Upper lobe of right lung (tissue), 1 donor: ENCODE measurements at places on chromosomes 5 and 9. TPM values are rescaled to one million over a fixed set of nuclear protein-coding genes. Genes with fewer than 3 reads are reported as not detected.
A peak's percentile ranks its signal among the peaks of the same experiment; 100 is the strongest.

DNA sequence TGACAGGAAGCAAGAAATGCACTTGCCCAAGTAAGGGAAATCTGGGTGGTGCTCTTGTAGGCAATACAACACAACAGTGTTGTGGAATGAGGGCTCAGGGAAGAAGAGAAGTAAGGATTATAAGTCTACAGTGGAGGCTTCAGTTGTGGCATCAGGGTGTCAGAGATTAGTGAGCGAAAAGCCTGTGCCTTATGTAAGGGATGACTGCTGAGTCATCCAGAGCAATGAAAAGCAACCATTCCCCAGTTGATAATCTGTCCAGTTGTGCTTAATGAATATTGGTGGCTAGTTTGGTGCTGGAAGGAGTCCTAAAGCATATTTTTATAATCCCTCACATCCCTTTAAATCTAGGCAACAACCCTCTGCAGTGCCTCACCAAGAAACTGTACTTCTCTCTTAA is 42.0 kb downstream of the FBXO38 start:
- DNase-seq: no peak

ANKRD33B gene
- 6.1 TPM for total RNA-seq

DNA sequence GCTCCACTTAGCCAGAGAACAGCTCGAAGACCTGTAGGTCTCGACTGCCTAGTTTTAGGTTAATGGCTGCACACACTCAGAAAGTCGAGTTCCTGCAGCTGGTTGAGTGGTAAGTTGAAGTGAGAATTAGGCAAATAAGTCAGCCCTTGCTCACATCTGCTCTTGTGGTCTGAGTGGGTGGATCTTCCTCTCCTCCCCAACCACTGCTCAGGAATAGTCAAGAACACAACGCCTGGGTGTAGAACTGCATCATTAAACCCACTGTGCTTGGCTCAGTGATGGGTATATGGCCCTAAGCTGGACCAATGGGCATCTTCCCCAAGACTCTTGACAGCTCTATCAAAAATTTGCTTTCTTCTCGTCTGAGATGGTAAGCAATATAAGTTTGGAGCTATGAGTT is 20.9 kb upstream of the ADAM19 start:
- no peak for DNase-seq

DNA sequence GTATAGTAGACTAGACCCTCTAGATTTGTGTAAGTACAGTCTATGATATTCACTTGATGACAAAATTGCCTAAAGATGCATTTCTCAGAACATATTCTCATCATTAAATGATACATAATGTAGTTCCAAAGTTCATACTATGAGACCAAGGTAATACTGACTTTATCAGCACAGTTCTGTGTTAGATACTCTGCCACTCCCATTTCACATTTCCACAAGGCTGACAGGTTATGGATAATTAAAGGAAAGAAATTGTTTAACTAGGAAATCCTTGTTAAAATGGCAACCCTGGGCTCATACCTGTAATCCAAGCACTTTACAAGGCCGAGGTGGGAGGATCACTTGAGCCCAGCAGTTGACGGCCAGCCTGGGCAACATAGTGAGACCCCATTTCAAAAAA is 33.6 kb downstream of the TYRP1 start:
- DNase-seq: no peak

SLC34A1 gene
- not detected for total RNA-seq

HEMGN gene
- total RNA-seq: not detected

DNA sequence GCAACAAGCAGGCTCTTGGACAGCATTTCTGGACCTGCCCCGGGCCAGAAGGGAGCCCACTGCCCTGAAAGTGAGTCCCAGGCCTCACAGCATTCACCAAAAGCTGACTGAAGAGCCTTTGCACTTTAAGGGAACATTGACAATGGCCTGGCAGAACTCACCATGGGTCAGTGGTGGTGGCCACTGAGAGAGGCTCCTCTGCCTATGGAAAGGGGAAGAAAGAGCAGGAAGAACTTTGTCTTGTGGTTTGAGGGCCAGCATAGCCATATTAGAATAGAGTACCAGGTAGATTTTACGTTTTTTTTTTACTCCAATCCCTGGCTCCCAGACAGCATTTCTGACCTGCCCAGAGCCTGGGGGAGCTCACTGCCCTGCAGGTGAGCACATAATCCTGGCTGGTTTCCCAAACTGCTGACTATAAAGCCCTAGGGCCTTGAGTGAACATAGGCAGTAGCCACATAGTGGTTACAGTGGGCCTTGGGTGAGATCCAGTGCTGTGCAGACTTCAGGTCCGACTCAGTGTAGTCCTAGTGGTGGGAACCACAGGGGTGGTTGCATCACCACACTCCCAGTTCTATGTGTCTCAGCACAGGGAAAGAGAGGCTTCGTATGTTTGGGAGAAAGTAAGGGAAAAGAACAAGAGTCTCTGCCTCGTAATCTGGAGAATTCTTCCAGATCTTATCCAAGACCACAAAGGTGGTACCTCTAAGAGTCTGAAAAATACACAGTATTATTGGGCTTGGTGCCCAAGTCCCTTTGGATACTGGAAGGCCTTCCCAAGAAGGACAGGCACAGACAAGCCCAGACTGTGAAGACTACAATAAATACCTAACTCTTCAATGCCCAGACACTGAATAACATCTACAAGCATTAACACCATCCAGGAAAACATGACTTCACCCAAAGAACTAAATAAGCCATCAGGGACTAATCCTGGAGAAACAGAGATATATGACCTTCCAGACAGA is 89.5 kb downstream of the TSSK1B start:
- DNase-seq: no peak

- no peak for DNase-seq
These were observed 14.3 kb downstream of the PHF2 start for GRCh38 chr9:93590609-93591234.

GRCh38 chr5:107424491-107424890 is 246.2 kb downstream of the EFNA5 start:
- no peak for DNase-seq

SH3RF2 gene
- total RNA-seq: 12.4 TPM

DNA sequence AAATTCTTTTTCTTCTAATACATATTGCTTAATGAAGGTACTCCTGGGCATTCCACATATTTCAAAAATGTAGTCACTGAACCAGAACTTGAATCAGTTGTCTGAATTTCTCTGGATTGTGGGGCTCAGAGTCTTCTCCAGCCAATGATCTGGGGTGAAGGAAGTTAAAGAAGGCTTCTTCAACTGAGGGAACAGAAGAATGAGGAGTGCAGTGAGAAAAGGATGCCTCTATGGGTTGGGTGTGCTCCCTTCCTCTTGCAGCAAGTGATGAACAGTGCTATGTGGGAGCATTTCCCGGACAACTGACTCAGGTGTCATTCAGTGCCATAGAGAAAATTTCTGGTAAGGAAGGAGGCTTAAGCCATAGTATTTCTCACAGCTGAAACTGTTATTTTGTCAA is 7.9 kb downstream of the LNPEP start:
- DNase-seq: no peak

DNA sequence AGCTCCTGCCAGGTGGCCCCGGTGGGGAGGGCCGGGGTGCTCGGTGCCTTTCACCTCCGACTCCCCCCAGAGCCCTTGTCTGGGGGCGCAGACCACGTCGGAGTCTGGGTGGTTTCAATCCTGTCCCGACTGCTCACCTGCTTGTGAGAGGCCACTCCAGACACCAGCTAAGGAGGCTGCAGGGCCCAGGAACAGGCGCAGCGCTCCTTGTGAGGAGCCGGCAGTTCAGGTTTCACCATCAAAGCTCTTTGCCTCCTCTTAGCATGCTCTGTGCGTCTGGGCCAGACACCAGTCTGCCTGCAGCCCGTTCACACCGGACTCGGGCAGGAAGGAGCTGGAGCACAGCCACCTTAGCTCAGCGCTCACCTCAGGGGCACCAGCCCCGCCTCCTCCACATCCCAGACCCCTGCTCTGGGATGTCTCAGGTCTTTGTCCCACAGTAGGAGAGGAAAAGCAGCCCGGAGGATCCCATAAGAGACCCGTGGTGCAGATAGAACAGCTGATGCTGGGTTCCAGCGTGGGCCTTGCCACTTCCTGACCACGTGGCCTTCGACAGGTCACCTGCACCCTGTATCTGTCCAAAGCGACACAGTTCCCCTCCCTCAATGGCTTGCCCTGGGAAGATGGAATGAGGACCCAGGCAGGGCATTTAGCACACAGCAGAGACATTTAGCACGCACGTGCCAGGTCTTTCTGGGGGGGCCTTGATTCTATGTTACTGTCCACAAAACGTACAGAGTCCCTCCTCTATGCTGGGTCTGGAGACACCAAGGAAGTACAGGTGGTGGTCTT is 106.2 kb upstream of the LMX1B start:
- DNase-seq: peak; percentile 63

- DNase-seq: no peak
These were observed 142.3 kb downstream of the GRIA1 start for GRCh38 chr5:153632748-153633290.

GRCh38 chr9:92518199-92518598 is 17.6 kb downstream of the ECM2 start:
- DNase-seq: no peak

GRCh38 chr9:35958104-35958837 is at the start of gene OR2S2:
TSS of gene OR2S2 (minus strand) at chr9:35958154. CDS start at chr9:35958098, 56 bp downstream.
- no peak for DNase-seq

- no peak for DNase-seq
These were observed 7.9 kb downstream of the TJP2 start for GRCh38 chr9:69181908-69182353.

TLX3 gene
- not detected for total RNA-seq

CCDC69 gene
- total RNA-seq: 81.9 TPM

TMEM38B gene
- 15.9 TPM for total RNA-seq

- no peak for DNase-seq
These were observed 18.1 kb downstream of the C6 start for GRCh38 chr5:41195228-41195627.

GRCh38 chr9:115444959-115445358 is 327.0 kb upstream of the TNC start:
- DNase-seq: no peak

GRCh38 chr9:129612123-129612522 is 8.8 kb downstream of the C9orf50 start:
- DNase-seq: no peak

FOXD4 gene
- total RNA-seq: 0.75 TPM

SPATA31D4 gene
- total RNA-seq: not detected

DNA sequence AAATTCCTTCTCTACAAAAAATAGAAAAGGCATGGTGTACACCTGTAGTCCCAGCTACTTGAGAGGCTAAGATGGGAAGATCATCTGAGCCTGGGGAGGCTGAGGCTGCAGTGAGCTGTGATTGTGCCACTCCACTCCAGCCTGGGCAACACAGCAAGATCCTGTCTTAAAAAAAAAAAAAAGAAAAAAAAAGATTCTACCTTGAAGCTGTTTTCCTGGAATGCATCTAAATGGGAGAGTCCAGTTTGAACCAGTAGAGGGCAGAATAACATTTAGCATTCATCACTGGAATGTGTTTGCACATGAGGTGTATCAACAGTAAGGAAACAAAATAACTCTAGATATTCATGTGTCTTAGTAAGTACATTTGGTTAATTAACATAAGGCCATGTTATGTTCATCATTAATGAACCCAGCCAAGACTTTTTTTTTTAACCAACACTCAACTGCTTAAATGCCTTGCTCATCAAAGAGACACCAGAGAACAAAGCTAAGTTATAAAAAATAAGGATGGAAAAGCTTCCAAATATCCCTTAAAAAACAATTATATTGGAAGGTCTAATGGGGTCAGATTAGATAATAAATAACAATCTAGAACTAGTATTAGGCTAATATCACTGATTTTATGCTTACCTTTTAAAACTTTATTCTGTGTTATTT is 16.1 kb downstream of the IFNE start:
- no peak for DNase-seq

GRCh38 chr5:62473209-62473608 is 60.6 kb downstream of the IPO11 start:
- DNase-seq: no peak
